Ureter (tissue), 1 donor: ENCODE measurements at places on chromosomes 5 and 9. TPM values are rescaled to one million over a fixed set of nuclear protein-coding genes. Genes with fewer than 3 reads are reported as not detected.

NSA2 gene
- total RNA-seq: 66.0 TPM

GFRA3 gene
- total RNA-seq: 0.60 TPM

PCDHB16 gene
- total RNA-seq: 3.4 TPM

ANKRD18B gene
- total RNA-seq: 12.3 TPM

LCN1 gene
- total RNA-seq: not detected

IER5L gene
- 16.0 TPM for total RNA-seq

FAM174A gene
- total RNA-seq: 13.3 TPM

GTF3C4 gene
- total RNA-seq: 16.5 TPM

APBA1 gene
- total RNA-seq: 21.1 TPM

FAM120AOS gene
- total RNA-seq: 61.4 TPM

PTGER4 gene
- total RNA-seq: 10.3 TPM

KIF20A gene
- 0.83 TPM for total RNA-seq

FAM221B gene
- 0.26 TPM for total RNA-seq
